Right atrium auricular region (tissue), 2 donors: ENCODE measurements at places on chromosomes 4 and X. TPM values are rescaled to one million over a fixed set of nuclear protein-coding genes. Genes with fewer than 3 reads are reported as not detected.

DNA sequence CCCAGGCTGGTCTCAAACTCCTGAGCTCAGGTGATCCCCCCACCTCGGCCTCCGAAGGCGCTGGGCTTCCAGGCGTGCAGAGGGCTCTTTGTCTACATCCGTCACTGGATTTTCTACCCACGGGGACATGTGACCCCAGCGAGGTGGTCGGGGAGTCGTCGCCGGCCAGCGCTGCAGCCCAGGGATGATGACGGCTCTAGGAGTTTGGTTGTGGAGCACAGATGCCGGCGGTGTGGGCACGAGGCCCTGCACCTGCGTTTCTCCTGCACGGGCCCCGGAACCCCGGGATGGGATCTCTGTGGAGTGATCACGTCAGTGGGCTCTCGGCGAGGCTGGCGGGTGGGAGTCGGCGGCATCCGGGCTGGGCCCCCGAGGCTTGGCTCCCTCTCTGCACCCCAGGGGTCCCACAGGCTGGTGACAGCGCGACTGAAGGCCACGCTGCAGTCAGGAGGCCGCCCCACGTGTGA is 9.1 kb upstream of the GTPBP6 start:
- no peak for DNase-seq

DNA sequence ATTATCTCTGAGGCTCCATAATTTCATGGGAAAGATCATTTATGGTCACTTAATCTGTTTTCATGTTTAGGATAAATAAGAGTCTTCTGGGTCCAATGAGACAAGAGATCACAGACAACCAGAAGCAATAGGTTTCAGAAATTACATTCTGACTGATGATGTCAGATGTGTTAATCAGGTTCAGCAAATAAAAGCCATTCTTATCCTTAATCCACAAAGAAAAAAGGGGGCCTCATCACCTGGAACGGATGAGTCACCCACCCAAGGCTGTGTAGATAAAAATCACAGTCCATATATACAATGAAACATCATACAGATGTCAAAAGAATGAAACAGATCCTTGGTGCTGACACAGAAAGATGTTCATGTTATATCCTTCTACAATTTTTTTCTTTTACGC is 36.6 kb downstream of the SYTL4 start:
- no peak for DNase-seq

GRCh38 chrX:71099736-71100135 is 4.1 kb downstream of the FOXO4 start:
- peak; percentile 21 for DNase-seq

DNA sequence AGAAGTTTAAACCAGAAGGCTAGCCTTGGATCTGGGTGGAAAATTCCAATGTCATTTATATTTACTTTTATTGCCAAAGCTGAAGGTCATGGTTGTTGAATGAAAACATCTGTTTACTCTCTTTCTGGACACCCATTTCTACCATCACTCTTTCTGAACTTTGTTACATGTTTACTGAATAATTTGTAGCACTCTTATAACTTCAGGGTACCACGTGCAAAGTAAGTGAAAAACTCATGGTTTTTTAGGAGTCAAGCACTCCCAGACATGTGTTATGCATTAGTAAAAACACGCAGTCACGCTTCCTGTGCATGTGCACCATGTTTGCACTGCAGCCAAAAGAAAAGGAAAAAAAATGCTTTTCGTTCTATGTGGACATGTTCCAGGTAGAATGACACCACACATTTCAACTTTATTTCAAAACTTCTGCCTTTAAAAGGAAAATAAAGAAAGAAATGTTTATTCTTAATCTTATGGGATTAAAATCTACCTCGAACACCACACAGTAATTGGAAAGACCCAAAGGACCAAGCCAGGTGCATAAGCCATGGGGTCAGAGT is 31.4 kb upstream of the ADH1C start:
- DNase-seq, result peak; percentile 79

The MTMR8 gene
- 0.90 TPM for total RNA-seq

DNA sequence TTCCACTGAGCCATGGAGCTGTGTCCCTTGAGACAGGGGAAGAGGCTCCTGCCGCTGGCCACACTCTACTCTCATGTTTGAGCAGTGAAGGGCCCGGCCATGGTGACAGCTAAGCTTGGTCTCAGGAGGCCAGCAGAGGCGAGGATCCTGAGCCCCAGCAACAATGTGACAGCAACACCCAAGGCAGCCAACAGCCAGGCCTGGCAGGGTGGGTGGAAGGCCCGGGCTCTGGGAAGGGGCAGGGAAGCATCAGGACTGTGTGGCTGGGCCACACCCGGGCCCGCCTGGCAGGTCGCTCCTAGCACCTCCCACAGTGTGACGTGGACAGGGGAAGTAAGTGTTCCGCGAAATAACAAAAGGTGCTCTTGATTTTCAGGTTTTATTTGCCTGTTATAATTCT is 24.8 kb downstream of the L1CAM start:
- no peak for DNase-seq
